CMK (cell line): ENCODE measurements at places on chromosomes 1 and 21.

DNA sequence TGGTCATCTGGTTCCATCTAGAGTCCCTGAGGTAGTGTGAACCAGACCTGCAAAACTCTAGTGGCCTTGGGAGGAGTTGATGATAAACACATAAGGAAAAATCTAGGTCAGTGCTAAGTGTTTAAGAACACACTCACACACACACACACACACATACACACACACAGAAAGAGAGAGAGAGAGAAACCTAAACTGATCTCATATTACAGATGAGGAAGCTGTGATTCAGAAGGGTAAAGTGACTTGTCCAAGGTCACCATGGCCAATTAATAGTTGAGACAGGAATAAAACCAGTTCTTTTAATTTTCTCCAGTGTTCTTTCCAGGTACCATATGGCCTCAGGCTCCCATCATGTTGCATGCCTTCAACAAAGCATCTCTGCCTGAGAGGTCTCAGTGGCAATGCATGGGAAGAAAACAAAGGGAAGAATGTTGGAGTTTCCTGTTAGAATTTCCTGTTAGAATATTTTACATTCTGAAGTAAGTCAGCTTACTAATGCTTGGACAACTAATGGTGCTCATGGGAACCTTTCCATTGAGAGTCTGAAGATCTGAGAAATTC, 77.3 kb upstream of the TSPAN2 start:
- no peak for DNase-seq

GRCh38 chr1:174217248-174217647, 57.9 kb downstream of the RABGAP1L start:
- no peak for DNase-seq

DNA sequence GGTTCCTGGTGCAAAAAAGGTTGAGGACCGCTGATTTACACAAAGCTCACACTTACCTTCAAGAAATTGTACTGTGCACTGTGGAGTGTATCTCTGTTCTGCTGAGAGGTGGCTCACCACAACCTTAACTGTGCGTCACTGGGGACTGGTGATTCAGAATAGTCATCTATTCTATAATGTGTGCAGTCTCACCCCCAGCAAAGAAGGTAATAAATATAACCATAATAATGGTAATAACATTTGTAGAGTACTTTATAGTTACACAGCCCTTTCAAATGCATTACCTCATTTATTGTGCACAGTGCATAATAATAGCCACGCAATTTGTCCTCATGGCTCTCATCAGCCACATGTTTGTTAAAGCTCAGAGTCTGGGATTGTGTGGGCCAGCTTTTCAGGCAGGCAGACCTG, 59.4 kb upstream of the DUSP10 start:
- no peak for DNase-seq

- no peak for DNase-seq
Measured at GRCh38 chr1:245096311-245097066, 58.3 kb upstream of the KIF26B start.

DNA sequence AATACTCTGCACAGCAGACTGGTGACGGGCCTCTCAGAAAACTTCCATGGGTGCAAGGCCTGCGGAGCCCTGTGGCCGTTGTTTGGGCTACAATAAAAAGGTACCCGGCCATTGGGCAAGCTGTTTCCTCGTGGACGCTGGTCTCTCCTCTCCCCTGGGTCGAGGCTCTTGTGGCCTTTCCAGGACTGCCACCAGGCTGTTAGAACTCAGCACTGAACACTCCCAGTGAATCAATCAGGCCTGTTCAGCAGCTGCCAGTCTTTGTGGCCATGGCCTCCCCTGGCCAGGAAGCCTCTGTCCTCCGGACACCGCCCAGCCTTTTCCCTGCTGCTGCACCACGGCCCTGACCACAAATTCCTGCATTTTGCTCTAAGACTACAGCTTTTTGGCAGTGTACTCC, 33.0 kb upstream of the ACTRT2 start:
- no peak for DNase-seq

- no peak for DNase-seq
Measured at GRCh38 chr1:110206261-110206920, 3.7 kb upstream of the KCNC4 start.

DNA sequence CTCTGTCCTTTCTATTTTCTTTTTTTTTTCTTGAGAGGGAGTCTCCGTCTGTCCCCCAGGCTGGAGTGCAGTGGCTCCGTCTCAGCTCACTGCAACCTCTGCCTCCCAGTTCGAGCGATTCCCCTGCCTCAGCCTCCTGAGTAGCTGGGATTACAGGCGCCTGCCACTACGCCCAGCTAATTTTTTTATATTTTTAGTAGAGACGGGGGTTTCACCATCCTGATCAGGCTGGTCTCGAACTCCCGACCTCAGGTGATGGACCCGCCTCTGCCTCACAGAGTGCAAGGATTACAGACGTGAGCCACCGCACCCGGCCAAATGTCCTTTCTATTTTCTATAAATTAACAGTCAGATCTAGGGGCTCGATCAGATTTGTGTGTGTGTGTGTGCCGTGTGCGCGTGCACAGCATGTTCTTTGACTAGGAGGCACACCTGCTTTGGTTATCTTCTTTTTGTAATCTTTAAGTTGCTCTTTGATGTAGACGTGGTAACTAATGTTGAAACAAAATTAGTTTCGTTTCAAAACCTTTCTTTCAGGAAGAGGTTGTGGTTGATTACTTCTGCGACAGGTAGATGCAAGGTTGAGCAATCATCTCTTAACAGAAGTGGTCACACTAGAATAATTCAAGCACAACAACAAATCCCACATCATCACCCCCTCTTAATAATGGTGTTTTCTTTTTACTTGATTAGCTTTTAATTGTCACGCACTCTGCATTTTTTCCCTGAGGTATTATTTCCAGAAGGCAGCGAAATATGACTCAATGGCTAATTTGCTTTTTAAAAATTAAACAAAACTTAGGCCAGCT, 779 bp upstream of the DEGS1 start:
- no peak for DNase-seq

- no peak for DNase-seq
Measured at GRCh38 chr21:36928960-36929359, 37.5 kb downstream of the HLCS start.

DNA sequence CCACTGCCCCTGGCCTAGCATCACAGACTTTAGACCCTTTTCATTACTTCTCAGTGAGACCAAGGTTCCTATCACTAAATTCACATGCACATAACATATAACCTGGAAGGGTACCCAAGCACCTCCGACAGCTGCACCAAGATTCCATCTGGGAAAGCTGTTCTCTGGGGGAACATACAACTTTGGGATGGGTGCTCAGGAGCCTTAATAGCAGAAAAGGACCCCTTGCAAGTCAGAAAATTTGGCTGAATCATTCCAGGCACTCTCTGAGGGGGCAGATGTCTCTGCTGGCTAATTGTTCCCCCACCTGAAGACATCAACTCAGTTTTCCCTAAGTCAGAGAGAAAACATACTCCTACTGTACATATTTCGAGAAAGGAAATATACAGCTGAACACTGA, 41.3 kb upstream of the PSEN2 start:
- no peak for DNase-seq
